ENCODE measurements at places on chromosomes 4 and X. TPM values are rescaled to one million over a fixed set of nuclear protein-coding genes. Genes with fewer than 3 reads are reported as not detected.

DNA sequence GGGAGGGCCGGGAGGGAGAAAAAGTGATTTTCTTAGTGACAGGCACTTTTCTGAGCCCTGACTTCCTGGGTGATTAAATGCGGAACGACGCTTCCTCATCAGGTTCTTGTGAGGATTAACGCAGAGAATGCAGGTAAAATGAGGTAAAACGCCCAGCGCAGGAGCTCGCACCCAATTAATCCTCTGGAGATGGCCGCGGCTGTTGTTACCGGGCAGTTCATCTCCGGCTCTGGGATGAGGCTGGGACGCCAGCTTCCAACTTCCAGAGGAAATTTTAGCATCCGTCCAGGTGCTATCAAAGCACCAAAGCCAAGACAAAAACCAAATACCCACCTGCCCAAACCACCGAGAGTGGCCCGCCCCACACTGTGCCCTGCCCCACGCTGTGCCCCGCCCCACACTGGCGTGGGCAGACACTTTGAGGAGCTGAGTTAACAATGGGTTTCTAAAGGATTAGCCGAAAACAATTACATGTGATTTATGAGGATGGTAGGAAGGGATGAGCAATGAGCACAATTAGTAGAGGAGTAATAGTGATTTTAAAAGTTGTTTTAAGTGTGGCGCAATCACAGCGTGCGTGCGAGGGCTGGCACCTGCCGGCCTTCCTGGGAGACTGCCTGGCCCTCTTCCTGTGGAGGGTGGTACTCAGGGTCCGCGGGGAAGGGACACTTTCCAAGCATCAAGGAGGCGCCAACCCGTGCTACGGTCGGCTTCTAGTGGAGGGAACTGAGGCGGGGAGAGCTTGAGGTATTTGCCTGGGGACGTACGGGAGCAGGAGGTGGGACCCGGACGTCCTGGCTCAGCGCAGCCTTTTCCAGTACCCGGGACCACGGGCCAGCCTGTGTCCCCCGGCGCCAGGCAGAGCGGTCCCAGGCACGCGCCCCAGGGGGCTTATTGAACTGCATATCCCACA is 41.6 kb upstream of the ADRA2C start:
- DNase-seq = no peak

GRCh38 chr4:167282171-167282864 is 48.0 kb upstream of the SPOCK3 start:
- peak; percentile 35 for DNase-seq

- peak; percentile 16 for DNase-seq
Measured at GRCh38 chr4:110589297-110589696, 33.6 kb downstream of the PITX2 start.

AMTN gene
- not detected for total RNA-seq

PGAM4 gene
- total RNA-seq = not detected

F11 gene
- not detected for total RNA-seq

Measured in fibroblast of the aortic adventitia (primary cell).